Ureter (tissue), 1 donor: ENCODE measurements at places on chromosomes 12 and 14. TPM values are rescaled to one million over a fixed set of nuclear protein-coding genes. Genes with fewer than 3 reads are reported as not detected.
A peak's percentile ranks its signal among the peaks of the same experiment; 100 is the strongest.

Gene C12orf56
- not detected for total RNA-seq

Gene ARHGEF40
- total RNA-seq, result 41.2 TPM

Gene GRIP1
- 31.1 TPM for total RNA-seq

Gene EML5
- total RNA-seq, result 2.0 TPM

DNA sequence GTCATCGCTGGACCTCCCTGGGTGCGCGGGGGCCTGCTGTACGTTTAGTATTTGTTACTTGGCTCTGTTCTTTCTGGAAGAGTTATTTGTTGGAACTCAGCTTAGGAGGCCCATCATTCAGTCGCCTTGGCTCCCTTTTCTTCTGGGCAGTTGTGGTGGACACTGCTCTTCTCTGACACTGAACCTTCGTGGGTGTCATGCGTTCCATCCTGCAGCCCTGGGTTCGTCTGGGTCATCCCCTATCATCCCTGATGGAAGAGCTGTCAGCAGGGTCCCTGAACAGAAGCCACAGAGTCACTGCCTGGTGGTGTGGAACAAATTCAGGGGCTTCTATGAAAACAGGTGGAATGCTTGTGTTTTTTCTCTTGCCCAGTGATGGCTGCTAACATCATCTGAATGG, 52.9 kb upstream of the SCN8A start:
- no peak for DNase-seq

- DNase-seq, result no peak
Observed at GRCh38 chr14:44732144-44732543, 225.1 kb upstream of the FSCB start.

DNA sequence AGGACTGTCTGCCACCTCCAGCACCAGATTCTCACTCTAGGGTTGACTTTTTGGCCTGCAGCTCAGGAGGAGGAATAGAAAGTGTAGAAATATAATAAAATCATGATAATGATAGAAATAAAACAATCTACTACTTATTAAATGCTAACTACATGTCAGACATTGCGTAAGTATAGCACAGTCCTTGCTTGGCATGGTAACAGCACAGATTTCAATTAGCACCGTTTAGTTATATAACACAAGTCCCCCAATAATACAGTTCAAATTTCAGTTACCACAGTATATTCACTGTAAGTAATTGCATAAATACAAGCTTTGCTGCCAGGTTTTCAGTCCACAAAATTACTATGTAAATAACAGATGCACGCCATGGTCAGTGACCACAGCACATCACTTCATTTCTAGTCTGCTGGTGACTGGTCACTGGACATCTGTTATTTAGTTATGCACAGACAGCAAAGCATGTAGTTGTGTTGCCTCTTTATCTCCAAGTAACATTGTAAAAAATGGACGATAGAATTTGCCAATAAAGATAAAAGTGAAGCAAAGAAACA, 6.5 kb upstream of the GLT8D2 start:
- no peak for DNase-seq

GRCh38 chr14:96830946-96831345, 33.8 kb downstream of the VRK1 start:
- no peak for DNase-seq

DNA sequence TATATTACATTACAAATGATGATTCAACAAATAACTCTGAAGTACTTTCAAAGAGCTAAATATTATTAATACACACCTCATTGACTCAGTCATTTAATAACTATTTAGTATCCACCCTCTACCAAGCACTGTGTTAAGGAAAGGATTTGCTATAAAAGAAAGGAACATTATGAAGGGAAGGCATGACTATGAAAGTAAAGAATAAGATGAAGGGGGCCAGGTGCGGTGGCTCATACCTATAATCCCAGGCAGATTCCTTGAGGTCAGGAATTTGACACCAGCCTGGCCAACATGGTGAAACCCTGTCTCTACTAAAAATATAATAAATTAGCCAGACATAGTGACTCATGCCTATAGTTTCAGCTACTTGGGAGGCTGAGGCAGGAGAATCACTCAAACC, 107.9 kb downstream of the PLCZ1 start:
- DNase-seq, result no peak

DNA sequence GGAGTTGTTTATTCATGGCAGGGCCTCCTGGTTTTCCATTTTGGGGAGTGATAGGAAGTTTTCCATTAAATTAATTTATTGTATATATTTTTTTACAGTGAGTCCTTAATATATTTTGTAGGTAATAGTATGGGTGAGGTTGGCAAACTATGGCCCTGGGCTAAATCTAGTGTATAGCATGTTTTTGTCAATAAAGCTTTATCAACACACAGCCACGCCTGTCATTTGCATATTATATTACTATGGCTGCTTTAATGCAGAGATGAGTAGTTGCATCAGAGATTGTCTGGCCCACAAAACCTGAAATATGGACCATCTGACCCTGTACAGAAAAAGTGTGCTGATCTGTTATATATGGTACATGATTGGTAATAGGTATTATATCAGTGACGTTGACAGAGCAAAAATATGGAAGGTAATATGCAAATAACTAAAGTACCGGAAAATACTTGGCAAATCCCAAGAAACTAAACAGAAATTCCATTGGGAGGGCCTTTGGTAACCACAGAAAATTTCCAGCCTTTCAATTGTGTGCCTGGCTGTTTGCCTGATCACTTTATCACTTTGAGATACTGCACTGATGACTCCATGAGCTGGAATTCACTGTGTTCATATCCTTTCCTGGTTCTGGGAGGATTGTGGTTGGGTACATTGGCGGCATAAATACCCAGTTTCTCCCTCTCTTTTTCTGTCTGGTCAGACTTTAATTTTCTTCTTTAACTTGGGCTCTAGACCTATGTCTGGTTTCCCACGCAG, 61.7 kb upstream of the RFLNA start:
- DNase-seq, result no peak

DNA sequence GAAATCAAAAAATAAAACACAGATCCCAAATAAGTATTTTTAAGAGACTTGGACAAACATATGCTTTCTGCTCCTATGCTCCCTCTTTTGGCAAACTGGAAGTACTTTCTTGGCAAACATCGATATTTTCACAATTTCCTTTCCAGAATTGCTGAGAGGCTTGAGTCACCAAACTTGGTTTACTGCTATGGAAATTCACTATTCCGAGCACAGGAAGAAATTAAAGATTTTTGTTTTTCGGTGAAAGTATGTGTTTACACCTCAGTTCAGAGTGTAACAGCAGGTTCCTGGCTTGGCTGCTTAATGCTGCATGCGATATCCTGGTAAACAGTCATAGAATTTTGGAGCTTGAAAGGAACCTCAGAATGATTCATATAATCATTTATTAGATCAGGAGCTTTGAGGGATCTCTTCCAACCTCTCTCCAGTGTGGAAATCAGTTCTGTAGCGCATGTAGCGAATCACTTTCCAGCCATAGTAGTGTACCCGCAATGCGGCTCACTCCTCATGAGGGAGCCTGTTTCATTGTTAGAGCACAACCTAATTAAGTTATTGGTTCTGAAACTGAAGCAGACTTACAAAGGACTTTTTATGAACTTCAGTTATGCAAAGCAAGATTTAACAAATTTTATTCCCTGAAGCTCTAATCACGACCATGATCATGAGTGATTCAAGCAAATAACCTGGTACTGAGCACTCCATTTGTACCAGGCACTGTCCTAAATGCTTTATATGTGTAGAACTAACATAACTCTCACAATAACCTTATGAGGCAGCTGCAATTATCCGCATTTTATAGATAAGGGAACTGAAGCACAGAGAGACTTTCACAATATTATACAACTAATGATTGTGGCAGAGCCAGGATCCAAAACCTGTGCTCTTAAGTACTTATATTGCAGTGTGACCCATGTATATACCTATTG, 56.4 kb upstream of the ATP2A2 start:
- no peak for DNase-seq

GRCh38 chr14:46063872-46064271, 587.7 kb downstream of the RPL10L start:
- DNase-seq, result no peak

DNA sequence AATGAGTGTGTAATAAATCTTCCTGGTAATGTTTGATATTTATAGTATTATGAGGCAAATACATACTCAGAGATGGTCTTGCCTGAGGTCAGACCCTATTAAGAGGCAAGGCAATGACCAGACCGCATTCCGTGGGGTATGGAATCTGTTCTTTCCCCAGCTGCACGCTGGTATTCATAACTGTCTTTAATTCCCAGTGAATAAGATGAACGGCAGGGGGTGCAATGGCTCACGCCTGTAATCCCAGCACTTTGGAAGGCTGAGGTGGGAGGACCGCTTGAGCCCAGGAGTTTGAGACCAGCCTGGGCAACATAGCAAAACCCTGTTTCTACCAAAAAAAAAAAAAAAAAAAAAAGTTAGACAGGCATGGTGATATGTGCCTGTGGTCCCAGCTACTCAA, 44.6 kb downstream of the ERO1A start:
- DNase-seq, result no peak

DNA sequence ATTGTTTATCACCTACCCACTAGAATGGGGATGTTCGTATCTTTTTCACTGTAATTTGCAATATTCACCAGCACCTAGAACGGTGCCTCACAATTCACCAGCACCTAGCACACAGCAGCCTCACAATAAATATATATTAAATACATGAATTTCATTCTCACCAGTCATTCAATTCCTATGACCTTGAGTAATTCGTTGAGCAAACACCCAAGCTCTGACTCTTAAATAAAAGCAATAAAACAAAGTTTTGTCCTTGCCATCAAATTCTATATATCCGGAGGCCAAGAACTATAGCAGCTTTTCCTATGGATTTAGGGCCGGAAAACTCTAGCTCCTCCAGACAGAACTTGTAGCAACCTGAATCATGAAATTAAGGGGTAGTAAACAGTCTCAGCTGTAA, 981 bp downstream of the VTI1B start:
- no peak for DNase-seq

DNA sequence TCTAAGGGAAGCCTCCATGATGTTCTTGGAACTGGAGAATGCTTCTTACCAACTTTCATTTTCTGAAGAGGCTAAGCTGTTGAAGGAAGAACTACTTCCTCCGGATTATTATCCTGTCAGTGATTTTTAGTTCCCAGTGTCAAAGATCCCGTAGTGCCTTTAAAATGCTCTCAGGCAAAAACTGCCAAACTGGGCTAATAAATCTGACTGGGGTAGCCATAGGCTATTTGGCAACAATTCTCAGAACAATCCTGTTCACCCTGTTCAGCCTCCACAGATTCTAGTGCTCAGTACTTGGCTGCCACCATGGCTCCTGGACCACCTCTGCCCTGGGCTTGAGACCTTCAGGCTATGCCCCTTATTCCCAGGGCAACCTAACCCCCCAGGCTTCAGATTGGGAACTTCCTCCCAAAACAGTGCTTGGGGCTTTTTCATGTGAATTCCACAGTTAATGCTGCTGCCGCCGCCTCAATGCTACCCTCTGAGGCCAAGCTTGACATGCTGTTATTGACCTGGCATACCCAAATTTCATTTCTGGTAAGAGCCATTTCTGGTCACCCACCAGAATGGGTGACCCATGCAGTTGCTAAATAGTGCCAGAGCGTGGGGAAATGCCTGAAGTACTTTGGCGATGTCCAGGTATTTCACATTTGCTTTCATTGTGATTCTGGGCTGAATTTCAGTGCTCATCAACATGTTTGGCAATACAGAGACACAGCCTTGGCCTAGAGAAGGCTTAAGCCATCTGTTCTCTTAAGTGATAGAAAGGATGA, 110.0 kb upstream of the ARHGAP5 start:
- DNase-seq, result no peak

DNA sequence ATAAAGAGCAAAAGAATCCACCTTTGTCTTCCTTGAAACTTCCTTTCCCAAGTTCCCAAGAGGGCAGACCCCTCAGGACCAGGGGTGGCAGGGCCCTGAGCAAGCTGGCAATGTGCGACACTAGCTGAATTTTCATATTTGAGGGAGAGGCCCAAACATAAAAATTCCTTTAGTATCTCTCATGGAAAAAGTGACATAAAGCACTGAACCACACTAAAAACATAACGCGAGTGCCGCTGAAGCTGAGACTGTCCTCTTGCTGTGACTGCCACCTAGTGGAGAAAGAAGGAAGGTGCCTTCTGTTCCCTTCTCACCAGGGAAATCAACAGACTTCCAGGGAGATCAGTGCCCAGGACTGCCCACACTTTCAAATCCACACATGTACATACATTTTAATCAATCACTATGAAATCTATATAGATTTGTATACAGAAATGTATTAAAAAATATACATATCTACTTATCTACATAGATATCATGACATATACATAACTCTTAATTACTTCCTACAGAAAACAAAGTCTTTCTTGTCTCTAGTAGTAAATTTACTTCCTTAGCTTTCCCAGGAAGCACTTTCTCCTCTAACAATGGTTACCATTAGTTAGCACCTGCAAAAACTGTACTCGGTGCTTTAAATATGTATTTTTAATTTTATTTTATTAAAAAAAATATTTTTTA, 53.8 kb downstream of the SSH1 start:
- peak; percentile 88 for DNase-seq

DNA sequence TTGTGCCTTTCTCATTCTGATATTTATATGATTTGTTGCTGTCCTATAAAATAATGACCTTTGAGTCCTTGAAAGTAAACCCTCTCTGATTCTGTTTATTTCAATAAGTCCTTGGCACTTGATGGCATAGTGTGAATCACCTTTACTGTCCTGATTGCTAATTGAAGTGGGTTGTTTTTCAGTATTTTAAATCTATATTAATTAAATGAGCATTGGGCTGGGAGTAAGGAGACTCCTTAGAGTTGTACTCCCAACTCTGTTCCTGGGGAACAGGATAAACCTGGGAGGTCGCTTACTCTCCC, 235.7 kb downstream of the EGLN3 start:
- DNase-seq, result no peak

- DNase-seq, result no peak
Observed at GRCh38 chr12:16154990-16155389, 122.5 kb downstream of the SLC15A5 start.
